Activated CD8-positive, alpha-beta T cell treated with anti-CD3 and anti-CD28 coated beads for 36 hours (primary cell): ENCODE measurements at places on chromosomes 11 and 22. TPM values are rescaled to one million over a fixed set of nuclear protein-coding genes. Genes with fewer than 3 reads are reported as not detected.
A peak's percentile ranks its signal among the peaks of the same experiment; 100 is the strongest.

GRCh38 chr11:90798769-90799168 is 575.9 kb upstream of the CHORDC1 start:
- H3K27me3 ChIP-seq, result no peaks in the 10 kb centered on the region
- H3K4me1 ChIP-seq, result no peaks in the 10 kb centered on the region
- no peak for DNase-seq
- H3K4me3 ChIP-seq, result no peak overlapping the region
- H3K27ac ChIP-seq, result no peak overlapping the region

DNA sequence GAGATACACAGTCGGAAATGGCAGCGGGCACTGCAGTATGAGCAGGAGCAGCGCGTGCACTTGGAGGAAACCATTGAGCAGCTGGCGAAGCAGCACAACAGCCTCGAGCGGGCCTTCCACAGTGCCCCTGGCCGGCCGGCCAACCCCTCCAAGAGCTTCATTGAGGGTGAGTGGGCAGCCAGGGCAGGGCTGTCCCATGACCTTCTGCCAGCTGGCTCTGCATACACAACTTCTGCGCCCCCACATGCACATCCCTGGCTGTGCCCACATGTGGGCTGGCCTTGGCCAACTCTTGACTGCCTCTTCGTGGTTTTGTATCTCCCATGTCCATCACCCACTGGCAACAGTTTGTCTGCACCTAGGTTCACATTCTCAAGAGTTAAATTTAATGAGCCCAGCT is 81.1 kb downstream of the MORC2 start:
- DNase-seq, result no peak
- H3K27ac ChIP-seq, result no peak overlapping the region
- H3K4me3 ChIP-seq, result no peak overlapping the region
- H3K4me1 ChIP-seq, result no peaks in the 10 kb centered on the region

GRCh38 chr11:112364962-112365481 is 104.4 kb upstream of the PLET1 start:
- DNase-seq, result no peak
- H3K27me3 ChIP-seq, result no peaks in the 10 kb centered on the region
- H3K4me1 ChIP-seq, result no peaks in the 10 kb centered on the region
- H3K4me3 ChIP-seq, result no peak overlapping the region

DNA sequence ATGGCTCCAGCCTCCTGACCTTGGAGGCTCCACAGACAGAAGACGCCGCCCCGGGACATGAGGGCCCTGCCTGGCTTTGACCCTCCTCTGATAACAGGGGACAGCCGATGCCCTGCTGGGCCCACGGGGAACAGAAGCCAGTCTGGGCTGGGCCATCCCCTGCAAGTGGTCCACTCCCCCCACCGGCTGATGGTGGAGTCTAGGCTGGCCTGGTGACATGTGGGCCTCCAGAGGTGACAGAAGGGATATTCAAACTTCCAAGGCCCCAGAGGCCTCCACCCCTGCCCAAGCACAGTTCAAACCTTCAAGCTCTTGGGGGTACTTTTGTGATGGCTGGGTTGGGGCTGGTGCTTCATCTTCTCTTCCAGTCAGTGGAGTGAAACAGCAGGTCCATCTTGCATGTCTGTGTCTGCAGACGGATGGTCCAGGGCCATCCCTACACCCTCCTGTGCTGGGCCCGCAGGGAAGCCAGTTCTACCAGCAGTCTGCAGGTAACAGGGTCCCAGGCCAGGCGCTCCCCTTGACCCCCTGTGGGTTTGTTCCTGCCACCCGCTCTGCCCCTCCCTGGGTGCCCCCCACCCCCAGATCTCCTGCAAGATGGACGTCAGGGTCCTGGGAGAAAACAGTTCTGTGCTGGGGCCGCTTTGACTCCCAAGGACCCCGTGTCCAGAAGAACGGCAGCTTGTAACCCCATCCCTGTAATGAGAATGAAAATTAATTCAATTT is 929.9 kb downstream of the BRD1 start:
- no peak overlapping the region for H3K27ac ChIP-seq
- no peak for DNase-seq
- H3K27me3 ChIP-seq, result peaks cover 12% of the 10 kb centered on the region

DNA sequence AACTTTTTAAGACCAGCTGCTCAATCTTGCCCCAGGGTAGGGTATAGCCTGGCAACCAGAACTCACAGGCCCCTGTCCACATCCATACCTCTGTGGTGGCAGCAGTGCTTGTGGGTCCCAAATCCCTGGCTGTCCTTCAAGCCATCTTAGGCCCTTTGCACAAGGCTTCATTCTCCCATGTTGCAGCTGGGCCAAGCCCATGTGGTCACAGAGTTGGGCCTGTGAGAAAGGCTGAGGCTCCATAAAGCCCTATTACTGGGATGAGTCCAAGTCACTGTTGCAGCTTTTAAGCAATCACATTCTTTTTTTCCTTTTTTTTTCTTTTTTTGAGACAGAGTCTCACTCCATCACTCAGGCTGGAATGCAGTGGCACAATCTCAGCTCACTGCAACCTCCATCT is 47.9 kb upstream of the SLC25A1 start:
- no peak overlapping the region for H3K27ac ChIP-seq
- no peaks in the 10 kb centered on the region for H3K4me1 ChIP-seq
- H3K36me3 ChIP-seq, result no peaks in the 10 kb centered on the region
- no peaks in the 10 kb centered on the region for H3K27me3 ChIP-seq
- H3K4me3 ChIP-seq, result no peak overlapping the region

DNA sequence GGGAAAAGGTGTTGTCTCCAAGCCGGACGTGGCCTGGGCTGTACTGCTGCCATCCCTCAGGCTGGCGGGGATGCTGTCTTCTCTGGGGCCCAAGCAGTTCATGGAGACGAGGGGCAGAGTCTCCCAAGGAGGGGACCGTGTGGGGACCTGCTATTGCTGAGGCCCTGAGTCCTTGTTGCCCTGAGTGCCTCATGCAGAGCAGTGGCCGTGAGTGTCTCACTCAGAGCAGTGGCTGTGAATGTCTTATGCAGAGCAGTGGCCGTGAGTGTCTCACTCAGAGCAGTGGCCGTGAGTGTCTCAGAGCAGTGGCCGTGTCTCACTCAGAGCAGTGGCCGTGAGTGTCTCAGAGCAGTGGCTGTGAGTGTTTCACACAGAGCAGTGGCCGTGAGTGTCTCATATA is 54.7 kb downstream of the GRAMD4 start:
- H3K4me1 ChIP-seq, result peaks cover 44% of the 10 kb centered on the region
- H3K27ac ChIP-seq, result peak overlapping the region; percentile 95
- DNase-seq, result peak; percentile 46
- no peaks in the 10 kb centered on the region for H3K27me3 ChIP-seq
- H3K36me3 ChIP-seq, result peaks cover 8% of the 10 kb centered on the region

GRCh38 chr22:19546680-19547079 is 22.5 kb upstream of the CLDN5 start:
- no peaks in the 10 kb centered on the region for H3K4me1 ChIP-seq
- no peak overlapping the region for H3K4me3 ChIP-seq
- H3K36me3 ChIP-seq, result no peaks in the 10 kb centered on the region
- no peak overlapping the region for H3K27ac ChIP-seq
- no peak for DNase-seq
- H3K27me3 ChIP-seq, result no peaks in the 10 kb centered on the region

DNA sequence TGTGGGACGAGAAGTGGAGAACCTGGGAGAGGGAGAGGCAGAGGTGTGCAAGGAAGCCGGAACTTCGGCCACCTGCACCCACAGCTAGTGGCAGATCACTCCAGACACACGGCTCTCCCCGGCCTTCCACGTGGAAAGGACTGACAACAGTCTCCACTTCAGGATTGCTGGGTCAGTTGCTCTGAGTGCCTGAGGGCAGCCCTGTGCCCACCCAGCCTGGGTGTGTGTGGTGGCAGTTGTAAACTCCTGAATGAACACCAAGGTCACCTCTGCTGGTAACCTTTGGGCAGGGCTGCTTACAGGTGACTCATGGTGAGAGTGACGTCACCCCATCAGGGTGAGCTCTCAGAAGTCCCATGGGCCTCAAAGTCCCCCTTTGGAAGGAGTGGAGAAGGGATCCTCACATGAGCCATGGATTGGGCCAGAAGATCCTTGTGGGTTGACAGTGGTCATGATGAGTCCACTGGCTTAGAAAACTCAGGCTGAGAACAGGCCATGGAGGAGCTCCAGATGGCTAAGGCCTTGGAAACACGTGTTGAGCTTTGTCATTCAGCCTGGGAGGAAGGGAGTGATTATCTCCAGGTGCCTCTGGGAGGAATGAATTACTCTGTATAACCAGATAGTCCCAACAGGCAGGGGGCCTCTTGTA is 71.3 kb downstream of the BCR start:
- H3K27me3 ChIP-seq, result no peaks in the 10 kb centered on the region
- H3K4me3 ChIP-seq, result no peak overlapping the region
- H3K36me3 ChIP-seq, result peaks cover 4% of the 10 kb centered on the region
- peaks cover 54% of the 10 kb centered on the region for H3K4me1 ChIP-seq

TMEM191C gene
- total RNA-seq, result 1.7 TPM

UBQLNL gene
- total RNA-seq, result not detected

OSBPL5 gene
- 4.8 TPM for total RNA-seq

IL17REL gene
- not detected for total RNA-seq

ZNF70 gene
- total RNA-seq, result 1.7 TPM

CHRM1 gene
- not detected for total RNA-seq

ADORA2A gene
- 41.4 TPM for total RNA-seq

TMEM151A gene
- not detected for total RNA-seq

CLDN5 gene
- total RNA-seq, result not detected

AP5B1 gene
- 31.1 TPM for total RNA-seq

RIMBP3B gene
- total RNA-seq, result 0.16 TPM

CD81 gene
- total RNA-seq, result 133 TPM
